ENCODE measurements at places on chromosomes 5 and 9. TPM values are rescaled to one million over a fixed set of nuclear protein-coding genes. Genes with fewer than 3 reads are reported as not detected.

DNA sequence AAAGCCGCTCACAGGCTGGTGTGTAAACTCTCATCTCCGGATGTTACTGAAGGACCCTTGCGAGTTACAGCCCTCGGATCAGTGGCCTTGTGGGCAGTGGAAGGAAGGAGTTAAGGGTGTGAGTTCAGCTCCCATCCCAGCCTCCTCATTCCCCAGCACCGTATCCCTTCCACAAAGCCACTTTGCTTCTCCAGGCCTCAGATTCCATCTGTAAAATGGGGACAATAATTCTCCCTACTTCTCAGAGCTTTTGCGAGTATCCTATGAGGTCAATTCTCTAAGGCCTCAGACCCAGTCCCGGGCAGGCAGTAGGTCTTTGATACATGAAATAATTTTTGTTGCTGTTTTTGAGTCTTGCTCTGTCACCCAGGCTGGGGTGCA, 141.3 kb downstream of the C9orf50 start:
- DNase-seq = no peak

The SCGB3A1 gene
- total RNA-seq = not detected

- DNase-seq = no peak
These were observed 13.2 kb upstream of the SLC25A48 start for GRCh38 chr5:135821061-135821801.

DNA sequence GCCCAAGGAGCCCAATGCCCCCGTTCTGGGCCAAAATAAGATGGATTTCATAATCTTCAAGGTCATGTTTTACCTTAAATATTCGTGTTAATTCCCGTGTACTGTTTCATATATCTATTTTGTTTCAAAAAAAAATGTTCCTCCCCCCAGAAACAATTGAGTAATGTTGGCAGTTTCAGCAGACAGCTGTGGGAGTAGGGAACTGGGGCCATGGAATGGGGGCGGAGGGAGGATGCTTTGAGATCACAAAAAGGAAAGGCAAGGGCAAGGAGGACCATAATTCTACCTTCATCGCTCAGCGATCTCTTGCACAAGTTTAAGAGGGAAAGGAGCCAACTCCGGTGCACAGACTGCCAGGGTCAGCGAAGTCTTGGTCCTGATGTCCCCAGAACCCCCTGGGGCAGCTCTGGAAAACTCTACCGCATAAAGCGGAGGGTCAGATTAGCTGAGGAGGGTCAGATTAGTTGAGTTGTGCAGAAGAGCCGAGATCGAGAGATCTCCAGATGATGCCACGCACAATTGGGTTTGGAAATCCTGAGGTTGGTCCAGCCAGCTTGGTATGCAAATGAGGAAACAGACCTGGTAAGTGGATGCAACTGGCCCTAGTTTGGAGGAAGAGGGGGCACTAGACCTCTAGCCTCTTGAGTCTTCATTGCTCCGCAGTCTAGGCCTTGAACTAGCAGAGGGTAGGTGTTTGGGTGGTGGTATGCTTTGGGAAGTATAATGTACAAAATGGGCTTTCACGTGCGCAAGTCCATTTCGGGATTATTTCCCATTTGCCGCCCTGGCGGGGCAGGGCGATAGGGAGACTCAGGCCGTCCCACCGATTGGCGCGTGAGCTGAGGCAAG, 24.0 kb downstream of the CDKN2A start:
- no peak for DNase-seq

The SCGB3A2 gene
- not detected for total RNA-seq

DNA sequence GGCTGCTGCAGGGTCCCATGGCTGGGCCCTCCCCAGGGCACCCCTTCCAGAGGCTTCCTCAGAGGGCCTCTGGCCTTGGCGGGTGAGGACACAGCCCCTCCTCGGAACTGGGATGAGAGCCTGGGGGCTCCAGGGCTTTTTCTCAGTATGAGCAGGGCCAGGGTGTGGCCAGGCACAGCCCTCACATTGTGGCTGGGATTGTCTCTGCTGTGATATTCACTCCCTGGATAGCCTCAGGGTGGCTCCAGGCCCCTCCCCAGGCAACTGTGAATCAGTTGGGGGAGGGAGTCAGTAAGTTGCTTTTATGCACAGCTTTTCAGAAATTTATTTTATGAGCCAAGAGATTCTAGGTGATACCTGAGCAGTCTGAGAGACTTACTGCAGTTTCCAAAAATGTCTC, 135.7 kb downstream of the CACNA1B start:
- DNase-seq = no peak

DNA sequence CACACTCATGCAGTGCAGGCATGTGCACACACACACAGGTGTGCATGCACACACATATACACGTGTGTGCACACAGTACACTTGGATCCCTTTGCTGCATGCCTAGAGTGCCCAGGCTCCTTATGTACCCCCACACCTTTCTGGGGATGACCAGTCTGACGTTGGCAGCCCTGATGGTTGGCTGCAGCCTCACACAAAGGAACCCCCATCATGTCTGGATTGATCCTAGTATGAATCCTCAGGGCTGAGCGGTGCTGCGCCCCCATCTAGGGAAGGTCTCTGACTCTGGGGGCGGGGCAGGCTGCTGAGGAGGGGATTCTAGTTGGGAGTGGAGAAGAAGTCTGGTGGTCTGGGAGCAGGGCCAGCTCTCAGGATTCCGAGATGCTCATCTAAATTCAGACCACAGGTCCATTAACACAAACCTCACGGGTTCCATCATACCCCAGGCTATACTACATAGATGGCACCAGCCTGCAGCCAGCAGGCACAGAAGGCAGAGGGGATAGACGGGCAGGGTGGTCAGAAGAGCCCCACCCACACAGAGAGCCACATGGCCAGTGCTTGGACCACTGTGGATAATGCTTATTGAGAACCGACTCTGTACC, 50.5 kb upstream of the OLFM1 start:
- DNase-seq = no peak

- DNase-seq = no peak
These were observed 103.3 kb upstream of the CNTLN start for GRCh38 chr9:17031546-17031945.

DNA sequence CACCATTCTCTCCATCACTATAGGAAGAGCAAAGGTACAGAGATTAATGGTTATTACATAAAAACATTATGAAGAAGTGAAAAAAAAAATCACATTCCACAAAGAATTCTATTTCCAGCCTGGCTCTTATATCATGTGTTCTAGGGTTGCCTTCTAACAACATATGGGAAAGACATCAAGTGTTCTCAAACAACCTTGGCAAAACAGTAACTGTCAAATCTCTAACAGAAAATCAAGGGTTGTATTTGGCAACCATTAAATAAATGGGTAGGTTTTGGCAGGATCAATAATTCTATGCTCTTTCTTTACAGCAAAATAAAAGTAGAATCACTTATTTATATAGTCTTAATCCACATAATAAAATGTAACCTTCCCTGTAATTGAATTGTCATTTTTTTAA, 728.9 kb downstream of the MAT2B start:
- DNase-seq = no peak

- no peak for DNase-seq
These were observed 84.5 kb downstream of the BRINP1 start for GRCh38 chr9:119284587-119285337.

GRCh38 chr9:126690431-126691051, 76.8 kb downstream of the LMX1B start:
- no peak for DNase-seq

The PPP2R2B gene
- total RNA-seq = not detected

GRCh38 chr5:32458880-32459495, 14.4 kb upstream of the ZFR start:
- no peak for DNase-seq

The SLIT3 gene
- total RNA-seq = 0.18 TPM
